ENCODE measurements at places on chromosomes 1 and 21.

DNA sequence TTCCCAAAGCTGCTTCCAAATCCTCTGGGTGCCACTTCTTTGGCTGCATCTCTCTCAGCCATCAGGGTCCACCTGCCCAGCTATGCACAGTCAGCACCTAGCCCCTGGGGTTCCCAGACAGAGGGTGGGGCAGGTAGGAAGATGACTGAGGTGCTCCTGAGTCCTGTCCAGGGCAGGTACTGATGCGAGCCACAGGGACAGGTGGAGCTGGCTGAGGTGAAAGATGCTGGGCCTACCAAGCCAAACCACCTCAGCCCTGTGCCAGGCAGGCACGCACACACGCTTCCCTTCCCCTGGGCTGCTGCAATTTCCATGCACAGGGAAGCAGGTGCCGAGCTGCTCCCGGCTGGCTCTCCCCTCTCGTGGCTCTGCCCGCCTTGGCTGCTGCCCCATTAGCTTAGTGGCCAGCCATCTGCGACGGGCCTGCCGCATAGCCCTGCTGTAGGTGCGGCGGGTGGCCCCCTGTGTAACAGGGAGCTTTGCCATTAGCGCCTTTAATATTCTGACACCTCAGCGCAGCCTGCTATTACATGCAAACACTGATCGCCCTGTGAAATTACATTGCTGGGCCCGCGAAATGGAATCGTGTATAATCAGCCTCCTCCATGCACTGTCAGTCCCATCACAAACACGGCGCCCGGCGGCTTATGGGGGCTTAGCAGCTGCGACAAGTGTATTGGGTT, 38.9 kb downstream of the DMAP1 start:
- no peak for DNase-seq

DNA sequence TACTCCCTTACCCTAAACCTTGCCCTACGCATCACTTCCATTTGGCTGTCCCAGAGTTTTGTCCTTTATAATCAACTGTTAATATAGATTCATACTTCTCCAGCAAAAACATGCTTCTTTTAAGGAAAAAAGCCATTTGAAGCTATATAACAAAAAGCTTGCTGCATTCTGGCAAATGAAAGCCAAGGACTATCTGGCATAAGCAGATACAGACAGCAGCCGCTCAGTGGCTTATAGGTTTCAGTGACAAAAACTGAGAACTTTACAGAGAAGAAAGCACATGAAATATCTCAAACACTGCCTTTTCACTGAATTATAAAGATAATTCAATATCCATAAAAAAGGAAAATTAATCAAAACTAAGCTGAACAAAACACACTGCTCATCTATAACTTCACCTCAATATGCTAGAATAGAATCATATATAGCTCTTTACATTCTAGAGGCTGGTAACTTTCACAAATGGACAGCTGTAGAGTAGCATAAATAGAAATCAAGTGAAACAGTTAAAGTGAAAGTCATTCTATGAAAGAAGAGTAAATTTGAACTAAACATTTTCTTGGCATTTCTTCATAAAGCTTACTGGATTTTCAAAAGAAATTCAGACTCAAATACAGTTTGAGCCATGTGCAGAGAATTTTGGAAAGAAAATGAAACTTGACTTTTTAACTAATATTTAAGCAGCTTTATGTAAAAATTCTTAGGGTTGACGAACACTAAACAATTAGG, 19.6 kb downstream of the CDC42BPA start:
- no peak for DNase-seq

GRCh38 chr21:30463713-30464112, 16.5 kb downstream of the KRTAP19-1 start:
- no peak for DNase-seq

GRCh38 chr1:46618754-46619415, 2.3 kb upstream of the MOB3C start:
- no peak for DNase-seq

DNA sequence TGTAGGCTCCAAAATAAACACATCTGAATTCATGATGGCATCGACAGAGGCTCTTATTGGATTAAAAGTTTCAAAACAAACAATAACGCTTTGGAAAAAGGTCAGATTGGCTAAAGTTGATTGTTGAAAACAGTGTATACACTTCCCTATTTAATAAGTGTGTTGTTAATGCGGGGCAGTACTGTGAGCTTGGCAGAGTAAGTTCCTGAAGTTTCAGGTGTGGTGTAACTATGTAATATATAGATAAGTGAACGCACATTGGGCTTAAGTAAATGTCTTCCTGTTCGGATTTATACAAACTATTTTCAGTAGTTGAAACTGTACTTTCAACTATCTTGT, 810 bp downstream of the ZBTB37 start:
- DNase-seq: no peak

DNA sequence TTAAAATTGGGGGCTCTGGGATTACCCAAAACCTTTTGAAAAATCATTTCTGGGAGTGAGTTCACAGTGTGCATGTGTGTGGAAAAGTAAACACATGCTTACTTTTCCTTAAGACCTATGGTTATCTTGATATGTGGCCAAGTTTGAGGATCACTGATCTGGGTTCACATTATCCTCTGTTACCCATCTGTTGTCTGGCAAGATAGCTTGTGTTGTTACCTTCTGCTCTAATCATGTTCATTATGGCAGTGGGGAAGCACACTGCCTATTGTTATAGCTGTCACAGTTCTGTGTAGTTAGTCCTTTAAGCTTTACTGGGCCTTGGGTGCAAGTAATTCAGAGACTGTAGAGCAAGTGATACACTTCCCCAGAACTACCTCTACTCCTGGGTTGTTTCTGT, 5.0 kb downstream of the CTBS start:
- DNase-seq: no peak

GRCh38 chr1:234724516-234725176, 114.7 kb upstream of the IRF2BP2 start:
- DNase-seq: no peak

GRCh38 chr1:77845951-77846350, 42.5 kb upstream of the NEXN start:
- DNase-seq: no peak

DNA sequence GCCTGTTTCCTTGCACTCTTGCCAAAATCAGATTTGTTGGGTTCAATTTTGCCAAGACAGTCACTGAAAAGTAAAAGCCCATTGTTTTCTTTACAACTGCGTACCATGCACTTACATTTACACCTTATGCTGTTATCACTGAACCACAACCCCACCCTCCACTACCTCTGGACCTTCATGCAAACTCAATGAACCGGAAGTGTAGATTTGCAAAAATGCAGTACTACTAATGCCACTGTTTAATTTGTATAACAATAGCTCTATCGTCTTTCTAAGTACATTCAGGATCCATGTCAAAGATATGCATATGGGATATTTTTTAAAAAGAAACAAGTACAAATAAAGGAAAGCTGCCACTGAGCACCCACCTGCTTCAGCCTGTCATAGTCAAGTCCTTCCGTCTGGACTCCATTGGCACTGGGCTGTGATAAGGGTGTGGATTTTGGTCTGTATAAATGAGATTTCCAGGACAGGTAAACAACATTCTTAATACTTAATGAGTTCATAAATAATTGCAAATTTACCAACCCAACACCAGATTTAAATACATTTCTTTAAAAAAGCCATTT, 72.9 kb upstream of the LBR start:
- DNase-seq: no peak

DNA sequence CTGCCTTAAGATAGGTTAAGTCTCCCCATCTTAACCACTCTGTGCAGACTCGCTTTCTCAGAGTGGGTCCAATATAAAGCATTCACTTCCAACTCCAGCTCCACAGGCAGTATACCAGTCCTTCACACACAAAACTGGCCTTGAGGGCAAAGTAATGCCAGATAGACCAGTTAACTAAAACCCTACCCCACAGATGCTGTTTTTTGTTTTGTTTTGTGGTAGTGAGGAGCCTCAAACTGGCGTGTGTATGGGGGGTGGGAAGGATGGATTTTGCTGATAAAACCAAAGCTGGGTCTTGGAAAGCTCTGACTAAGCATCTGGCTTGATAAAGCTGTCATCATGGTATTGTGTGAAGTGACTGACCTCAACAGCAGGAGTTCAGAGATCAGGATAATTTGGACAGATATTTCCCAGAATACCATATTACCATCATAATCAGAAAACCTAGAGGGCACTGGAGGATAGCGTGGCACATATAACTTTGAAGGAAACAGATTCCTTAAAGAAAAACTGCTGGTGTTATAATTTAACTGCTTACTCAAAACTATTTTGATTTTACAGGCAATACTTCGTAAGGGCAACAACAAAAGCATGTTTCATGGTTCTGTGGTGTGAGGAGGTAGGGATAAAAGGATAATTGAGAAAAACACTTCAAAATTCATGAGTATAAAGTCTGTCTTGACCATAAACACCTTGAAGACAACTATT, 29.6 kb upstream of the CPLANE2 start:
- no peak for DNase-seq

DNA sequence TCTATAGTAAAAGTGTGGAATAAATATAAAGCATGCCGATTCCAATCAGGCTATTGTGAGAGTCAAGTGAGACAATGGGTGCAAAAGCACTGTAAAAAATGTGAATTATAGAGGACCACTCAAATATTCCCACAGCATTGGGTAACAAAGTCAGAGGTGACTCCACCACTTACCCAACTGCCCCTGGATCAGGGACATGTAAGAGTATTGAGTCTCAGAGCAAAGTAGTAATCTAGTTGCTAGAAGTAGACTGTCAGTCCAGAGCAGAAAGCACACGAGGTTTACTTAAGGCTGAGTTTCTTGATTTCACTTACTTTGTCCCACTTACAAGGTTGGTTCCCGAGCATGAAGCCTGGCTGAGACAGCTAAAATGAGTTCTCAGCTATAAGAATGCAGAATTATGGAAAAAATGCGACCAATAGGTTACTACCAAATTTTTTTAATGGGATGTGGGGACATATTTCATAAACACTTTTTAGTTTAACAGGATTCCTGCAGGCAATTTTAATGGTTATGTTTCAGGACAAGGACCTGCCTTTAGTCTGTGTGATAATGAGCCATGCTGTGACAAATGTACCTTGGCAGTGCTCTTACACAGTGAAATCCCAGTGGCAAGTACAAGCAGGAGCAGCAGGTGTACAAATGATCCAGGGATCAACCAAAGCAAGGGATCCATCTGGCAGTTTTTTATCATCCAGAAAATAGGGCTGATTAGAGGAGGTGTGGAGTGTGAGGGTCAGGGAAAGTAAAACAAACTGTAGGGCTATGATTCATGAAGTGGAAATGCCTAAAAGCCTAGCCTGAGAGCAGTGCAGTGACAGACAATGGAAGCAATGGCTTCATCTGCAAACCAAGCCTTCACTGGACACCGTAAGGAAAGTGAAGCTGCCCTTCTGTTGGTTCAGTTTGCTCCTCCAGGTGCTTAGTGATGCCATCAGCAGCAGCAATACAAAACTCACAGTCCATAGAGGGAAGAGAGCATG, 156.2 kb upstream of the SPAG17 start:
- DNase-seq: no peak

- no peak for DNase-seq
Measured at GRCh38 chr21:34055615-34056014, 17.8 kb upstream of the MRPS6 start.

- DNase-seq: no peak
Measured at GRCh38 chr1:82472489-82473131, 671.9 kb downstream of the ADGRL2 start.

GRCh38 chr1:229893762-229894444, 173.1 kb upstream of the GALNT2 start:
- DNase-seq: no peak

DNA sequence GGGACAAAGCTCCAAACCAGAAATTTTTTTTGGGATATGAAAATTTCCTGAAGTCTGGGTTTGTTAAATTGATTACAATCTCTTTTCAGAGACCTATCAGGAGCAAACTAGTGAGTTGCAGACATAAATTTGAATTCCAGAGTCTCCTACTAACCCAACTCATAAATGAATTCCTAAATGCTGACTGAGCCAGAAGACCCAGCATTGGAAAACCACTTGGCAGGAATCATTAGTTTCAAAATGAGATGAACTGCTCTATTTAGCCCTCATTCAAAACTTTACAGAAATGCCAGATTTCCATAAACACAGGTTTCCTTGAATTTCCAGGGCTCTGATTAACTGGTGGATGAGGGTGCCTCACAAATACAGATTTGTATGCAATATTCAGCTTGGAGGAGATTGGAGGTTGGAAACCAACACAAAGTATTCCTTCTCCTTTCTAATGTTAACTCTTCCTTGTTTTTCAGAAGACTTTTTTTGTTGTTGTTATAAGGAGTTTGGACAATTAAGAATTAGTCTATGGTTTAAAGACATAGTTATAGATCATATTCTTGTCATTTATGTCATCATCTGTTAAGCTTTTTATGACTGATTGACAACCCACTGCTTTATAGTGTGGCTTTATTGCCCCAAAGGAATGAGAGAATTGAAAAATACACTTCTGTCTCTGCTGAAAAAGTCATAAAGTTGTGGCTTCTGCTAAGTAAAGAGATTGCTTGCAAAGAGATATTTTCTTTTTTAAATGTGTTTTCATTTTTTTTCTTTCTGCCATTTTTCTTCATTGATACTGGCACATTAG, 222.8 kb downstream of the HLX start:
- DNase-seq: no peak

DNA sequence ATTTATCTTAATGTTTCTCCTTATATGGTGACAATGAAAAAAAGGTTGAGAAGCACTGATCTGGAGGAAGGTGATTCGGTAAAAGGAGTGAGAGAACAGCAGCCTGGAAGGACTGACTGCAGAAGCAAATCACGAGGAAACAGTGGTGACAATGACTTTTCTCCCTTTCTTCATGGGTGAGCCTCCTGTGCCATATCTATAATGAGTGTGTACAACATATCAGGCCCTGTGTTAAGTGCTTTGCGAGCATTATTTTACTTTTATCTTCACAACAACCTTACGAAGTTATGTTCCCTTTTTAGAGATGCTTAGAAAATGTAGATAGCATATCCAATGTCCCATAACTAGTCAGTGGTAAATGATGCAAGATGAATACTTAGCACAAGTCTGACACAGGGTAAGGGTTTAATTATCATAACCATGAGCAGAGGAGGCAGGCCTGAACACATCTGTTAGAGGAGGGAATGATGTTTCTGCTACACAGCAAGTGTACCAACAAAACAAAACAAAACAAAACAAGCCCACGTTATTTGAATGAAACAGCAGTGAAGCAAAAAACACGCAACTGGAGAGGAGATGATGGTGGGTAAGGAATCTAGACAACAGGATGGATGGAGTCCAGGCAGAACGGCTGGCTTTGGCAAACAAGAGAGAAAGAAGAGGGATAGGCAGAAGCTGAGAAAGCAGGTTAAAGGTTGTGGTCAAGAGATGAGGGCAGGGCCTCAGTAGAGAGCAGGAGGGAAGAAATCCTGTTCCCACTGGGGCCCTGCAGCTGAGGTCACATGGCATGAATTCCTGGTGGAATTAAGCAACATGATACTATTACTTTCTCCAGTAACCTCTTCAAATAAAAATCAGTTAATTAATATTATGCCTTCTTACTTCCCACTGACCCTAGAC, 29.6 kb downstream of the GNG12 start:
- no peak for DNase-seq

All from stimulated activated CD4-positive, alpha-beta T cell treated with anti-CD3 and anti-CD28 coated beads, TNF-alpha, amount 100 ng/mL, for 48 hours (primary cell).